Stimulated activated CD8-positive, alpha-beta memory T cell treated with anti-CD3 and anti-CD28 coated beads, Interleukin-7, amount 100 ng/mL, for 4 hours (primary cell): ENCODE measurements at places on chromosomes 6 and 20.

GRCh38 chr6:31791324-31792089 lies 4.0 kb downstream of the VARS1 start:
- no peak for DNase-seq

- DNase-seq, result no peak
Observed at GRCh38 chr6:170179616-170180324, 111.1 kb downstream of the DLL1 start.

DNA sequence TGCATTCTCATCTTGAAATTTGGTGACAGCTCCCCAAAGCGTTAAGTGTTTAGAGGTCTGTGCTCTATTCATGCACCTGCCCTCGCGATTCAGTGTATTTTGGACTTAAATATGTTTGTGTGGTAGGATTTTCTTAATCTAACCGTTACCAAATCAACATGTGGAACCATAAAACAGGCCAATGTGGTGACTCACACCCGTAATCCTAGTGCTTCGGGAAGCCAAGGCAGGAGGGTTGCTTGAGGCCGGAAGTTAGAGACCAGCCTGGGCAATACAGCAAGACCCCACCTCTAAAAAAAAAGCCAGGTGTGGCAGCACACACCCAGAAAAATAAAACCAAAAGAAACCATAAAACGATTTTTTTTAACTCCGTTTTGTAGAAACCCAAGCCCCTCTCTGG lies 31.5 kb downstream of the PYGB start:
- no peak for DNase-seq

- DNase-seq, result no peak
Observed at GRCh38 chr6:108755257-108756240, 92.7 kb upstream of the ARMC2 start.

DNA sequence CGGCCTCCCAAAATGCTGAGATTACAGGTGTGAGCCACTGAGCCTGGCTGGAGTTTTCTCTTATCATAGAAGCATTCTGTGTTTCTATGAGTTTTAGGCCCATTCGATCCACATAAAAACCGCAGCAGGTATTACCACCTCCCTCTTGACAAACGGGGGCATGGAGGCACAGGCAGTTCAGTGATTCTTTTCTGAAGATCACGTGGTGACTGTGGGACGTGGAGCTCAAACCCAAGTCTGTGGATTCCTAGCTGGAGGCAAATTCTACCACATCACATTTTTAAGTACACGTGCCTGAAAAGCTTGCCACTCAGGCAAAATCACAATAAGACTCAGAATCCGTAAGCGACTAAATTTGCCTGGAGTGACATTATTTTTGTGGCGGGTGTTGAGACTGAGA lies 191.3 kb downstream of the GMPR start:
- no peak for DNase-seq

GRCh38 chr20:56711018-56711417 lies 81.9 kb downstream of the TFAP2C start:
- DNase-seq, result no peak

DNA sequence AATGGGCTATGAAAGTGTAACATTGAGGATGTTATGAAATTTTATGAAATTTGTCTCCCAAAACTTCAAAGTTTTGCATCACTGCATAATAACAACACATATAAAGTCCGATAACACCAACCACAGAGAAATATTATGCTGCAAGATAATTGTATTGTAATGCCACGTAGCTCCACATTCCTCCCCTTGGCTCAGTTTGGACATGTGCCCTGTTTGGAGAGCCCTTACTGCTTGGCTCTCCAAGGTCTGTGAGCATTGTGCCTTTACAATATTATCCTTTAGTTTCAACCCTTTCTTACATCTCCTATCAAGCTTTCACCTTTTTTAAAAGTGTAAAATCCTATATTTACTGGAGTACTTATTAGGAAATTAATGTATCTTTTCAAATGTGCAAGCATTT lies 10.8 kb downstream of the HBS1L start:
- DNase-seq, result no peak

DNA sequence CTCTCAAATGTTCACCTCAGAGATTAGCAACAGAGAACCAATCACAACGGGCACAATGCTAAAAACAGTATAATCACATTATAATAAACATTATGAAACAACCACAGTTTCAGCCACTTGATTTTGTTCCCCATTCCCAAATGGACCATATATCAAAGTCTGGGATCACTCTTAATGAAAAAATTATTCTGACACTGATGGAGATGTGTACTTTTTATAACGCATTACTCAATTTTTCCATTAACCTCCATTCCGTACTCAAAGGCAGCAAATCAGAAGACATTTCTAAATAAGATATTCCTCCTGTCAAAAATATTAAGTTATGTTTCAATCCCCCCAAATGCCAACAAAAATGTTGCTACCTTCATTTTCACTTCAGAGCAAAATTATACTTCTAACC lies 2.8 kb downstream of the CPNE1 start:
- DNase-seq, result no peak

- no peak for DNase-seq
Observed at GRCh38 chr6:105884011-105884410, 202.1 kb upstream of the PRDM1 start.
